ELR (cell line): ENCODE measurements at places on chromosomes 3 and 15.

- peak; percentile 85 for DNase-seq
Observed at GRCh38 chr3:98954791-98955604, 53.5 kb upstream of the DCBLD2 start.

GRCh38 chr3:32700244-32700643 is 15.3 kb downstream of the CNOT10 start:
- no peak for DNase-seq

GRCh38 chr15:33398555-33398954 is 87.8 kb downstream of the RYR3 start:
- DNase-seq = no peak

- peak; percentile 3 for DNase-seq
Observed at GRCh38 chr3:23129117-23129516, 74.0 kb upstream of the UBE2E2 start.
